ENCODE measurements at places on chromosomes 11 and 22.

GRCh38 chr22:32832174-32832573, 30.7 kb downstream of the TIMP3 start:
- no peak for DNase-seq

DNA sequence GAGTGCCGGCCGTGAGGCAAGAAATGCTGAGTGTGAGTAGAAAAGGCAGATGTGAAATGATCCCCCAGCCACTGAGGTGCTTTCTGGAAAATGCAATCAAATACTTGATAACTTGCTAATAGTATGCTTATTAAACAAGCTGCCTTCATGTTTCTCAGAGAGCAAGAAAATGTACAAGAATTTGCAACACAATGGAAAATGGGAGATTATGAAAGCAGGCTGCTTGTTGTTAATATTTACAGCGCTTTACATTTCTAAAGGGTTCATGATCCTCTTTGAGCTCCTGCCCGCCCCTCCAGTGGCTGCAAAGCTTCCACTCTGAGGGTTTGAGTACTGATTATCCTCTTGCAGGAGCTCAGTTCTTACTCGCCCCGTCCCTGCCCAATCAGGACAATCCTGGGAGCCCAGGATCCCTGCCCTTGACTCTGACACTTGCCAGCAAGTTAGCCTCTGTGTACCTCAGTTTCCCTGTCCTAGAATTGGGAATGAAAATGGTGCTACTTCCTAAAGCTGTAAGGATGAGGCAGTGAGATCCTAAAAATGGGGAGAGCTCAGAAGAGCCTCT, 645.1 kb downstream of the TBC1D22A start:
- DNase-seq = peak; percentile 64

GRCh38 chr11:18618342-18619025, 15.7 kb downstream of the SPTY2D1 start:
- no peak for DNase-seq

GRCh38 chr11:90349731-90350130, 126.9 kb upstream of the CHORDC1 start:
- DNase-seq = no peak

DNA sequence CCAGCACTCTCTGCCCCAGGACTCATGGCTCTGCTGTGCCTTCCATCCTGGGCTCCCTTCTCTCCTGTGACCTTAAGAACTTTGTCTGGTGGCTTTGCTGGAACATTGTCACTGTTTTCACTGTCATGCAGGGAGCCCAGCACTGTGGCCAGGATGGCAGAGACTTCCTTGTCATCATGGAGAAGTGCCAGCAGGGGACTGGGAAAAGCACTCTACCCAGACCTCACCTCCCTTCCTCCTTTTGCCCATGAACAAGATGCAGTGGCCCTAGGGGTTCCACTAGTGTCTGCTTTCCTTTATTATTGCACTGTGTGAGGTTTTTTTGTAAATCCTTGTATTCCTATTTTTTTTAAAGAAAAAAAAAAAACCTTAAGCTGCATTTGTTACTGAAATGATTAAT, 2.9 kb upstream of the TTC36 start:
- DNase-seq = no peak

DNA sequence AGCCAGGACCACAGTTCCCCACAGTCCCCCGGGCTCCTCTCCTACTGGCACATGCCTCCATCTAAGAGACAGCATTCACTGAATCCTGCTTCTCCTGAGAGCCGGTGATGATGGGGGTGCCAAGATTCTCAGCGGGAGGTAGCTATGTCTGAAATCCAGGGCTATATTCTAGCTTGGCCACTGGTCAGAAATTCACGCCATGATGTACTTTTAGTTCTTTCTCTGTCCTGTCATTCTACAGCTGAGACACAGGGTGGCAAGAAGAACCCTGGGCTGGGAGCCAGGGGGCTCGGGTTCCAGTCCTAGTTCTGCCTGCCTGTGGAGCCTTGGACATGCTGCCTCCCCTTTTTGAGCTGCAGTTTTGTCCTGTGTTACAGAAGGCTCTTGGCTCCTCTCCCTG, 59.2 kb upstream of the PHOX2A start:
- DNase-seq = peak; percentile 60

GRCh38 chr11:46017341-46017740, 94.9 kb downstream of the LARGE2 start:
- DNase-seq = no peak

GRCh38 chr22:22948651-22949571, 61.3 kb downstream of the IGLL5 start:
- DNase-seq = peak; percentile 72

GRCh38 chr11:91969486-91969885, 255.1 kb upstream of the FAT3 start:
- DNase-seq = no peak

GRCh38 chr11:80722629-80723028, 1281.8 kb upstream of the TENM4 start:
- no peak for DNase-seq

GRCh38 chr11:58577555-58578135, 1.2 kb upstream of the ZFP91 start:
- no peak for DNase-seq

DNA sequence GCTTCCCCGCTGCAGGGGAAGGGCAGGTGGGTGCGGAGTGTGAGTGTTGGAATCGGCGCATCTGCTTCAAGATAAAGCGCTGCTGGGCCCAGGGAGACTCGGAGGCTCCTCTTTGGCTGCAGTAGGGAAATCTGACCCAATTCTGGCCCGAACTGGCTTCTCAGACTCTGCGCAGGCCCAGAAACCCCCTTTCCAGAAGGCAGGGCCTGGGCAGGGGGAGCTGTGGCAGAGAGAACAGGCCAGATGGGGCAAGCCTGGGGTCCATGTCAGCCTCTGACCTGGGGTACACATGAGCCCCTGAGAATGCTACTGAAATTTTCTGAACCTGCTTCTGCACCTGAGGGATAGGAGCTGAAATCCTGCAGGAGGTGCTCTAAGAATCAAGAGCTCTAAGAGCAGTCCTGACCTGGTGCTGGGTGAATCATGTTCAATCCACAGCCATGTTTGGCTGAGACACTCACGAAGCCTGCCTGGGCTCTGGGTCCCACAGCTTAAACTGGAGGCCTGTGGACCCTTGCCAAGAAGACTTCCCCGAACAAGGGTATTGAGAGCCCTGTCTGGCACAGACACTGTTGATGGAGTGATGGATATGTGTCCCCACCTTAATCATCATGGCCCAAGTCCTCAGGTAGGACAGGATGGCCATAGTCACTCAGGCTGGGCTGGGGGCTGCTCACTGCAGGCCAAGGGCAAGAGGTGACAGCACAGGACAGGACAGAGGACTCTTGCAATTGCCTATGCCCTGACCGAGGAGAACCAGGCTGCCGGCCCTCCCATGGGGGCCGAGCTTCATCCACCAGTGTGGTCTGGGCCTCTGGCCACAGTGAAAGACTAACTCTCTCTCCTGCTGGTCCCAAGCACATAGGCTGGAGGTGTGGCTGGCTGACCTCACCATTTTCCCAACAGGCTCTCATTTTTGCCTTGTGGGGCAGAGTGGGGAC, 6.9 kb downstream of the RAB3IL1 start:
- no peak for DNase-seq

DNA sequence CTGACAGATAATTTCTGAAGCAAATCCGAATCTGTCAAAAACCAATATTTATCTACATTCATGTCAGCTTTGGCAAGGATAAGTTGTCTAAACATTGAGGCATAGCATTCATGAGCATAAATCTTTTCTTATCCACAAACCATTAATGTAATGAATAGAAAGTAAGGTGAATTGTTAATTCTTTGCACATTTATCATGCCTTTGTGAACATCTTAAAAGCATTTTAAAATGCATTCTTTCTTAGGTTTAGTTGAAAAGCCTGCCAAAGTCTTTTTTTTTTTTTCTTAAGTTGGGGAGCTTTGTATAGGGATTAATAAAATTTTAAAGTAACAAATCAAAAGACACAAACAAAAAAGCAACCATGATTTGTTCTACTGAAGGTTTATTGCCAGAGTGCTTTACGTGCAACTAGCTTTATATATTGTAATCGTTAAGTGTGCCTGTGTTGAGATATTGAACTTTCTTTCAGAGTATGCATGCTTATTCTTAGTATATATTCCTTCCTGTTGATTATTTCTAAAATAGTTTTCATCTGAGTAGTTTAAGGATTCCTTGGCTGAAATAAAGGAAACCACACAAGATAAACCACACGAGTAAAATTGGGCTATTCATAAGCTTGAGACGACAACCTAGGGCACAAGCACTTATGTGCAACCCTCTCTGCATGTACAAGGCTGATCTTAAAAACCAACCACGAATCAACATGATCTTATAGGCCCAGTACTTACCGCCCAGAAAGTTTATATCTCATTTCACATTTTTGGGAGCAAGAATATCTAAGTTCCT, 1110.9 kb upstream of the CNTN5 start:
- no peak for DNase-seq

- no peak for DNase-seq
These were observed 2.9 kb upstream of the RFPL1 start for GRCh38 chr22:29435236-29436136.

GRCh38 chr22:43855431-43855830, 6.9 kb downstream of the SULT4A1 start:
- peak; percentile 69 for DNase-seq

GRCh38 chr11:72327606-72328005, 83.6 kb upstream of the PHOX2A start:
- DNase-seq = no peak

- DNase-seq = no peak
These were observed 67.1 kb downstream of the SNX19 start for GRCh38 chr11:130849215-130849568.

- DNase-seq = no peak
These were observed 8.7 kb upstream of the SMIM35 start for GRCh38 chr11:118095493-118095892.

- DNase-seq = no peak
These were observed 56.1 kb downstream of the SYT9 start for GRCh38 chr11:7307836-7308235.

- DNase-seq = no peak
These were observed 4.3 kb downstream of the TNFRSF13C start for GRCh38 chr22:41922328-41922727.

DNA sequence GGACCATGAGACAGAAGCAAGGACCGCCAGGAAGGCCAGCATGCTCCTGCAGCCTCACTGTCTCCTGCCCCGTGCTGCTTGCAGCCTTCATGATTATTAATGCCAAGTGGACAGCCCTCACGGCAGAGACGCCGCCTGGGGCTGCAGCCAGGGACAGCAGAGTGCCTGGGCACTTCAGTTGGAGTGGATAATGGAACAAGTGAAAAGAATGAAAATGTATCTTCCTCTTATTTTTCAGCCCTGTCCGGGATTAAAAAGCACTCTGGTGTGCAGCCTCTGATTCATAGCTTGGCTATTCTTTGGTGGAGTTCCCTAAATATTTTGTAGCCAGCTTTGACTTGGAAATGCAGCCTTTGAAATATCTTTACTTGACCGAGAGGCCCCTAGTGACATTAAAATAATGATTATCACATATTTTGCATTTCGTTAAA, 1404.2 kb downstream of the BRD1 start:
- peak; percentile 22 for DNase-seq

- no peak for DNase-seq
These were observed 177.8 kb upstream of the MPPED2 start for GRCh38 chr11:30763951-30764350.

- DNase-seq = peak; percentile 35
These were observed 396.2 kb downstream of the BUD13 start for GRCh38 chr11:116376547-116376946.

DNA sequence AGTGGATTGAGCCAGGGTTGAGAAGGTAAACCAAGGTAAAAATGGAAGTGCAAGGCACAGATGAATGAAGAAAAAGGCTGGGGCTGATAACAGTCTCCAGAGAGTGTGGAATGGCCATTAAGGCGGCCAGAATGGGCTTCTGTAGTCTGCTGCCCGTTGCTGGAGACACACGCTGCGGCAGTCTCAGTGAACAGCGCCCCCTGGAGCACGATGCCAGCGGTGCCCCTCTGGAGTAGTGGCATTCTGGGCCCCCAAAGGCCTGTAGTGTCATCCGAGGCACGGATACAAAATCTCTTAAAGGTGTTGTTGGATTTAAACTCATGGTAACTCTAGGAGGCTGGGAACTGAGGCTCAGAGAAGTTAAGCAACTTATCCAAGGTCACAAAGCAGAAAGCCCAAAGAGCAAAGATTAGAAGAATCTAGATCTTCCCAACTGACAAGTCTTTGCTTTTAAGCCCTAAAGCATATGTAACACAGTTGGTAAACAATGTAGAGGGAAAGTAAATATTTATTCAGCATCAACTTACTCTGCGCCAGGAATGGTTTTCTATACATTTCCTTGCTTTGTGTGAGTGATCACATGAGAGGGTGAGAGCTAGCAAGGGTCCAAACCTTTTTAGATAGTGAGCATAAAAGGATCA, 18.2 kb downstream of the KCNJ1 start:
- no peak for DNase-seq

GRCh38 chr22:38230108-38230825, 28.5 kb downstream of the MAFF start:
- DNase-seq = no peak

DNA sequence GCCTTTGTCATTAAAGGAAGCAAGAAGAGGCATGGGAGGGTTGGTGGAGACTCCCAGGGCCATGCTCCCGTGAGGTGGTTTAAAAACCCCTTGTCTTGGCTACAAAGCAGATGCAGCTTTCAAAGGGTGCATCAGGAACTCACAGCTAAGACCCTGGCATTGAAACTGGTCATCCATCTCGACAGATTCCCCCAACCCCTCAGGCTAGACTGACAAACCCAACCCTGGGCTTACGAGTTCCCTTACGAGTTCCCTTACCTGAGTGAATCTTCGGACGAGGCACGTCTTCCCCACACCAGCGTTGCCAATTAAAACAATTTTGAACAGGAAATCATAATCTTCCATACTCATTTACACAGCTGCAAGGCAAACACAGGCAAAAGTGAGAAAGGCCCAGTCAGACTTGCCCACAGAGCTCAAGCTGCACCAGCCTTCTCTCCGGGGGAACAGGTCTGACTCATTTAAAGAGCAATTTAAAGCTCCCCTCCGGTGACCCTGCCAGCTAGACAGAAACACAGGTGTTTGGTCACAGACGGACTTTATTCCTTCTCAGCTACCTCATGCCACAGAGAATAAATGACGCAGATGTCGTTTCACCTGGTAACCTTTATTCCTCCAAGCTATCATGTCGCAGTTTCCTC, 74.6 kb downstream of the RAB30 start:
- no peak for DNase-seq

- DNase-seq = no peak
These were observed 8.2 kb upstream of the PGA3 start for GRCh38 chr11:61194981-61195695.

All from mesenteric fat pad (tissue), 1 donor.